ENCODE measurements at places on chromosomes 12 and 14.

DNA sequence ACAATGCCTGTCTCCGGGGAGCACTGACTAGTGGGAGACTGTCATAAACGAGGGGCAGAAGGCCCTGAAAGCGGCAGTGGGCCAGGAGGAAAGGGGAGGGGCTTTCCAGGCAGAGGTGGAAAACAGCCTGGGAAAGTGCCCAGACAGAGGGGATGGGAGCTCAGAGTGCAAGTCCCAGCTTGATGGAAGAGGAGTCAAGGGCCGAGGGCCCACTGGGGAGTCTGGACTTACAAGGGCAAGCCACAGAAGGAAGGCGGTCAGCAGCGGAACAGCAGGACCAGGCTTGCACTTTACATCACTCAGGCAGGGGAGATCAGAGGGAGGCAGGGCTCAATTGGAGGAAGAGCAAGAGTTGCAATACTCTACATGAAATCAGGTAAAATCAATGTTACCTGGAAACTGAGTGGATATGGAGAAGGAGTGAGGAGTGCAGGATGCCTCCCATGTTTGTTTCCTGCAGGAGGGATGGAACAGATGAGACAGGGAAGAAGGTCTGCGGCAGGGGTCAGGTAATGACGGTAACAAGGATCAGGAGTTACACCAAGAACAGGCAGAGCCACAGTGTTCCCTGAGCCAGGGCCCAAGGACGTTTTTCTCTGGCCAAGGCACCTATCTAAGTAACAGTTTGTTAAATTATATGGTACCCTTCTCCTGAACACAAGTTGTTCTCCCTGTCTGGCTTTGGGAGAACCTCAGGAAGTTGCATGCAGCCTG is 23.8 kb downstream of the PXN start:
- no peak for DNase-seq

- DNase-seq, result no peak
Measured at GRCh38 chr12:124423761-124424515, 129.0 kb downstream of the RFLNA start.

DNA sequence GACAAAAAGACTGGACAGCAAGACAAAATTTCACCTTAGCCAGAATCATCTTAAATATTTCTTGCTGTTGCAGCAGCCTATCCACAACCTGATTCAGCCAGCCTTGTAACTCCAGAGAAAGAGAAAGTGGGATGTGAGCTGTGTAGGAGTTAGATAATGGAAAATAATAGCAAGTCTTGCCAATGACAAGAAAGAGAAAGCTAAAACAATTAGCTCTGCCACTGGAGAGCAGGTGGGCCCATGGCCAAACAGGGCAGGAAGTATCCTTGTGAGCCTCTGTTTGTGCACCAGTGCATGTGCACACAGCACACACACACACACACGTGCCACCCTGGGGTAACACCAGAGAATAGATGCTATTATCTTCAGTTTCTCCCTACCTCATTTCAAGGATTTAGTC is 106.0 kb upstream of the CCDC196 start:
- no peak for DNase-seq

DNA sequence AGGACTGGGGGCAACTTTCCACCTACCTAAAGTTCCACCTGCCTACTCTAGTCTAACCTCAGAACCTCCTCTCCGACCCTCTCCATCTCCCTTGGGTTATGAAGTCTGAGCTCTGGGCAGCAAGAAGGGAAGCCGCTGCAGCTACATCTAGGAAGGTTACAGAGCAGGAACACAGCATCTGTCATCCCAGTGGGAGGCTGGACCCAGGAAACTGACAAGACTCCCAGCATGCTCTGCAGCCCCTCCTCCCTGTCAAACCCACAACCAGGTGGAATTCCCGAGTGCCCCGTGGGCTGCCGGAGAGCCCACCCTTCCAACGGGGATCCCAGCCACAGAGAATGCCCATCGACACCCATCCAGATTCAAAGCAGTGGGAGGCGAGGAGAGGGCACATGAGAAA is 2.1 kb downstream of the TESC start:
- DNase-seq, result no peak

- DNase-seq, result no peak
Measured at GRCh38 chr14:101598571-101599233, 37.4 kb downstream of the DIO3 start.

- no peak for DNase-seq
Measured at GRCh38 chr12:67436230-67436629, 167.1 kb downstream of the CAND1 start.

DNA sequence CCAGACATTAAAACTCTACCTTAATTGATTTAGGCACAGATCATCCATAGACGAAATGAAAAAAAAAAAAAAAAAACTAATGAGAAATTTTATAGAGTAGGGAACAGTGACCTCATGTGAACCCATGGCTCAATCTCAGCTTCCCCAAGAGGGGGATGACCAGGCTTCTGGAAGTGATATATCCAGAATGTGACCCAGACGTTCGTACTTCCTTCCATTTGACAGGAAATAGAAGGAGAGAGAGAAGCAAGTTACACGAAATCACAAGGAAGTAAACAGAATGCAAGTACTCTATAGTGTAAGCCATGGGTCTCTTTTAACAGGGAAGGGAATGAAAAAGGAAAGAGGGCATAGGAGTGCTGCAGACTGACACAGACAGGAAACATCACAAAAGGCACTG is 10.1 kb downstream of the FOXN3 start:
- no peak for DNase-seq

DNA sequence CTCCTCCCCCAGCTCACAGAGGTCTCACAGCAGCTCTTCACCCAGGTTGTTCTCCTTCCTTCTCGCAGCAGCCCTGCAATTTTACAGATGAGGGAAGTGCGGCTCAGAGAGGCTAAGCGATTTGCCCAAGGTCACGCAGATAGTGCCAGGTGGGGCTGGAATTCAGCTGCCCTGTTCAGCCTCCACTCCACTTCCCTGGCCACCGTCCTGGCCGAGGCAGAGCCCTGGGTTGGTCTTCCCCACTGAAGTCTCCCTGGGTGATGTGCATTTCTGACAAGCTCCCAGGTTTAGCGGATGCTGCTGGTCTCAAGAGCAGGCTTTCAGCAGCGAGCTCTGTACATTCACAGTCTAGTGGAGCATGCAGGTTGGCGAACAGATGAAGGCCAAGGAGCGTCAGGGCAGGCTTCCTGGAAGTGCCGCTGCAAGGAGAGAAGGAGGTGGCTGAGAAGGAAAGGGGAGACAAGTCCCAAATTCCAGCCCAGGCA is 28.9 kb upstream of the EML1 start:
- DNase-seq, result no peak

- DNase-seq, result no peak
Measured at GRCh38 chr14:24956104-24956503, 93.8 kb downstream of the STXBP6 start.

DNA sequence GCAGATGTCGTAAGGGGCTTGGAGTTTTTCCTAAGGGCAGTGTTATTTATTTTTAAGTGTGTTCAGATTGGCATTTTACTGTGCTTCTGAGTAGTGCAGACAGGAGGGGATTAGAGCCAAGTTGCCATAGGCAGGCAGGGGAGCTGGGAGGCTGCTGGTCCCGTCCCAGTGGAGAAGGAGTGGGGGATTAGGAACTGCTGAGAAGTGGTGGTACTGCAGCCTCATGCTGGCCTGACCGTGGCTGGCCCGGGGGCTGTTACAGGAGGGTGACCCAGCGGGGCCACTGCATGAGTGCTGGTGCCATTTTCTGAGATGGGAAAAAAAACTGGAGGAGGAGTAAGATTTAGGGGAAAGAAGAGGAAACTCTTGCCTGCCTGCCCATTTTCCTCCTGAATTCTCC is 52.3 kb upstream of the DLK1 start:
- DNase-seq, result no peak

GRCh38 chr12:20443792-20444191 is 75.5 kb downstream of the PDE3A start:
- DNase-seq, result no peak

- DNase-seq, result peak; percentile 64
Measured at GRCh38 chr12:48903982-48904411, 21.3 kb downstream of the FKBP11 start.

DNA sequence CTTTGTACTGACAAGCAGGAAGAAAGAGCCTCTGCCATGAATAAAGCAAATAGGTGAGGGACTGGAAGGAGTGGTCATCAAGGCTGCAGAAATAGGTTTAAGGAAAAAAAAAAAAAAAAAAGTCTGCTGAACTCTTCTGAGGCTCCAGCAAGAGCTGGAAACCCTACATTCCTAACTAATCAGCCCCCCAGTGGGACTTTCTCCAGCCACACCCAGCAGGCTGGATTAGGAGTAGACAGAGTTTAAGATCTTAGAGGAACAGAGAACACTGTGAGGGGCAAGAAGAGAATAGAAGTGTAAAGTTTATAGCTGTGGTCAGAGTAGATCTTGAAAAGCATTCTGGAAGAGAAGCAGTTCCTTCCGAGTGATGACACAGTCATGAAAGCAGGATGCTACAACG is 66.4 kb downstream of the ATXN2 start:
- DNase-seq, result no peak

DNA sequence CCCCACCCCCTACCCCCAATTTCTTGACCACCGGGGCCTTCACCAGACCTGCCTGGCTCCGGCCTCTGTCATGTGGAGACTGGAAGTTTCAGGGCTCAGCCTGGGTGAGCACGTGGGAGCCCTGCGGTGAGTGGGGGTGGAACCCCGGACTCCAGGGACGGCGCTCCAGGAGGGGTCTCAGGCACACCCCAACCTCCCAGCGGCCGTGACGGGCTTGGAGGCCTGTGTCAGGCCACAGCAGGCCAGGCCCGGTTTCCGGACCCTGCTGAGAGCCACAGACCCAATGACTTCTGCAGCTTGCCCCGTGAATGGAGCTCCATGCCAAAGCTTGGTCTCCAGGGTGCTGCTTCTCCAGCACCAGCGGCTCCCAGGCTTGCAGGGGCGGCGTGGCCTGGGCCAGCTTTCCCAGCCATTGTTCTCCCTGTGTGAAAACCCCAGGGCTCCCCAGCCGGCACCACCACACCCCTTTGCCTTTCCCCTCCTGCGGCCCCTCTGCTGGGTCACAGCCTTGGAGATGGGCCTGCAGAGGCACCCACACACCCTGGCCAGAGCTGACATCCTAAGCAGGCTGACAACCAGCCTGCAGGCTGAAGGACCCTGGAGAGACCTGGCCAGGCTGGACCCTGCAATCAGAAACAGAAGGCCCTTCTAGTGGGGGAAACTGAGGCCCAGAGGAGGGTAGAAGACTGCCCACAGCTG is 186.2 kb upstream of the C14orf180 start:
- no peak for DNase-seq

All from neuronal stem cell (in vitro differentiated cells).